ENCODE measurements at places on chromosomes 16 and 17.

DNA sequence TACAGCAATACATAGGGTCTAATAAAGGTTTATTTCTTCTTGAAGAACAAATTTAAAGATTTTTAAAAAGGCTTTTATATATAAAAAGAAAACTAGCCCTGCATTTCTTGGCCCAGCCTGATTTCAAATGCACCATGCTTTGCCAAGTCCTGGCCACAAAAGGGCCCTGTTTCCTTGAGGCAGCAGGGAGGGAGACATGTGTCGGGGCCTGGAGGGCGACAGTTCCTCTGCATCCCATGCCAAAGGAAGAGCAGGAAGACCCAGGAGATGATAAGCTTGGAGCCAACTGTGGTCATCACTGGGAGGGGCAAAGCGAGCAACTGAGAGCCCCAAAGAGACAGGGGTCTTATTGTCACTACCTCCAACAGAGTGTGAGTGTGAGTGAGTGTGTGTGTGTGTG is 571.5 kb upstream of the PSMD7 start:
- DNase-seq = no peak

DNA sequence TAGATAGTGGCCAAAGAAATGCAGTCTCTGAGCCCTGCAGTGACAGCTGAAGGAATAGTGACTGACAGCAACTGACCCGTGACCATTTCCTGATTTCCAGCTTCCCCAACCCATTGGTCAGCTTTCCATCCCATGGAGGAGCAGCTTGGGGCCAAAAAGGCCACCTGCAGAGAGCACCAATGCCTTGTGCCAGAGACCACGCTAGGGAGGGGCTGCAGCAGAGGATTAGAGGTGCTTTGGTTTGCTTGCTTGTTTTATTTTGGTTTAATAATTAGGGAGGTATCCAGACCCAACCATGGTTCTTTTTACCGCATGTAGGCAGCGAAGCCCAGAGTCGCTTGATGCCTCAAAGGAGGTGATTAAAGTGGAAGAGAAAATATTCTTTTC is 61.3 kb upstream of the SIAH1 start:
- DNase-seq = no peak

DNA sequence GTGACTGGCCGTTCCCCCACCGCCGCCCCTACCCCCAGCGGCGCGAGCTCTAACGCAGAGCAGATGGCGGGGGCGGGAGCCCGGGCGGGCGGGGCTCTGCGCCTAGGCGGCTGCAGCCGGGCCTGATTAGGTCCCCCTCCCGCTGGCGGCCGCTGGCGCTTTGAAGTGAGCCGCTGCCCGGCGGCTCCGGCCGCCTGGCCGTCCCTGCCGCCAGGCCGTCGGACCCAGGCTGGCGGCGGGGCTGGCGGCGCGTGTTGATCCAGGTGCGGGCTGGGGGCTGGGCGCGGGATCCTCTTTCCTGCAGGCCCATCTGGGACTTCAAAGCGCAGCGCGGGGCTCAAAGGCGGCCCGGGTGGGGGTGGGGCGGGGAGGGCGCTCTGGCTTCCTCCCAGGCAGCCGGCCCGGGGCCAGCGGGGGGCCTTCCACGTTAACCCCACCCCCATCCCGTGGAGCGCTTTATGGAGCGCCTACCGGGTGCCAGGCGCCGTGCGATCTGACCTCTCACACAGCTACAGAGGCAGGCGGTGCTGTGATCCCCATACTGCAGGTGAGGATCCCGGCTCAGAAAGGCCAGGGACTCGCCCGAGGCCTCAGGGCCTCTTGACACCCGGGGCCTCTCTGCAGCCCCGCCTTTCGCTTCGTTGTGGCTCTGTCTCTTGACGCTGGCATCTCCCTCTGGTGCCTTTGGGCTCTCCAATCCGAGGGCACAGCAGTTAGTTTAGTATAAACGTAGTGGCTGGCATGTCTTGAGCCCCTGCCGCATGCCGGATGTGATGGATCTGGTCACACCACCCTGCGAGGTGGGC is 80.0 kb upstream of the NKD1 start:
- no peak for DNase-seq

DNA sequence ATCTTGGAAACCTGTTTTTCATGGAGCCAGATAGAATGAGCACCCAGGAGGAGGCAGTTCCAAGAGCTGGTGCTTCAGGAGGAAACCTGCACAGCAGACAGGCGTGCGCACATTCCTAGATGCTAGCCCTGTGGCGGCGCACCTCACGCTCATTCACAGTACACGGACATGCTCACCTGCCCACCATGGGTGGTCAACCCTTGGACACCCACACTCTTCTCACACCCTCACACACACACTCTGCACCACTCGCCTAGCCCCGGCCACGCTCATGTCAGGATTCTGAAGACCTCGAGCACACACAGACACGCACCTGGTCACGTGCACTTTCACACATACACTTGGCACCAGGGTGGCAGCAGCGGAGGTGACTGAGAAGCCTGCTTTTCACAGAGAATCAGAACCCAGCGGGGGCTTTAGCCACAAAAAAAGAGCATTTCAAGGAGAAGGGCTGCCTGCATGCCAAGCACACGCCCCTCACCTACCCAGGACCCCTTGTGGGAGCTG is 28.6 kb downstream of the RAI1 start:
- no peak for DNase-seq

DNA sequence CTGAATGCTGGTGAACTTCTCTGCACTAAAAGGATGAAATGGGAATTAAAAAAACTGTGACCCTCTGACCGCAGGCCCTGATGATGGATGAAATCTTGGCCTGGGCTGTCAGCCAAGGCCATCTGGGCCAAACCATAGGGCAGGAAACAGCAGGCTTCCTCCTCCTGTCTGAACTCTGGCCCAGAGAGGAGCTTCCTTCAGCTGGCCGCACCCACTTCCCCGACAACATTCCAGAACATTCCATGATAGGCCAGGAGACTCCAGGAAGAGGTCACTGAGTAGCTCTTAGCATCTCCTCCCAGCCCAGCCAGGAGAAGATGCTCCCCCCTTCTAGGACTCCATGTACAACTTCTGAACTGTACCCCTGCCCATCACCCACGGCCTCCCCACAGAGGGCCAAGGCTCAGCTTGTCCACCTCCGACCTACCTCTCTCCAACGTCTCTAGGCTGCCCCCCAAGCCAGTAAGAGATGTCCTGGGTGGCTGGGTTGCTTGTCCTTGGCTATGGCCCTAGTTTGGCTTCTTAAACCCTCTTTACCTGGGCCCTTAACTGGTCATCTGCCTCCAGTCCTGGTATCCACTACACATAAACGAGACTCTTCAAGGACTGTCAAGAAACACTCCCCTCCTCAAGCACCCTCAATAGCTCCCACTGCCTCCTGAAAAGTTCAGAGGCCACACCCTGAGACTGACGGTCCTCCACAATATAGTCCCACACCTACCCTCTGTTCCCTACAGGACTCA is 1.7 kb downstream of the RPH3AL start:
- DNase-seq = no peak

DNA sequence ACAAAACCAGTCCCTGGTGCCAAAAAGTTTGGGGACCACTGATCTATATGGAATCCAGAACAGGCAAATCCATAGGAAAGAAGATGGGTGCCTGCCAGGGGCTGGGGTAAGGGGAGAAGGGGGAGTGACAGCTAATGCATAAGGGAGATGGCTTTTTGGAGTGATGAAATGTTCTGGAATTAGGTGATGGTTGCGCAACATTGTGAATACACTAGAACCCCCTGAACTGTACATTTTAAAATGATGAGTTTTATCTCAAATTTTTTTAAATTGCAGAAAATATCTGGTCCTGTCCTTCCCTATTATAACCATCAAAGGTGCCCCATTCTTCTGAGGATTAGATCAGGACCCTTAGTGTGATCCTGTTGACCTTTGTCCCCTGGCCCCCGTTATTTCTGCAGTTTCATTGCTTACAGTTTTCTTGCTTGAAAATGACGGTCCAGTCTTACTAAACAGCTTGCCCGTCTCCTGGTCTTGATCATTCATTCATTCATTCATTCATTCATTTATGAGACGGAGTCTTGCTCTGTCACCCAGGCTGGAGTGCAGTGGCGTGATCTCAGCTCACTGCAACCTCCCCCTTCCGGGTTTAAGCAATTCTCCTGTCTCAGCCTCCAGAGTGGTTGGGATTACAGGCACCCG is 4.6 kb downstream of the BCO1 start:
- no peak for DNase-seq

- DNase-seq = no peak
Measured at GRCh38 chr16:80372341-80372740, 168.5 kb upstream of the DYNLRB2 start.

DNA sequence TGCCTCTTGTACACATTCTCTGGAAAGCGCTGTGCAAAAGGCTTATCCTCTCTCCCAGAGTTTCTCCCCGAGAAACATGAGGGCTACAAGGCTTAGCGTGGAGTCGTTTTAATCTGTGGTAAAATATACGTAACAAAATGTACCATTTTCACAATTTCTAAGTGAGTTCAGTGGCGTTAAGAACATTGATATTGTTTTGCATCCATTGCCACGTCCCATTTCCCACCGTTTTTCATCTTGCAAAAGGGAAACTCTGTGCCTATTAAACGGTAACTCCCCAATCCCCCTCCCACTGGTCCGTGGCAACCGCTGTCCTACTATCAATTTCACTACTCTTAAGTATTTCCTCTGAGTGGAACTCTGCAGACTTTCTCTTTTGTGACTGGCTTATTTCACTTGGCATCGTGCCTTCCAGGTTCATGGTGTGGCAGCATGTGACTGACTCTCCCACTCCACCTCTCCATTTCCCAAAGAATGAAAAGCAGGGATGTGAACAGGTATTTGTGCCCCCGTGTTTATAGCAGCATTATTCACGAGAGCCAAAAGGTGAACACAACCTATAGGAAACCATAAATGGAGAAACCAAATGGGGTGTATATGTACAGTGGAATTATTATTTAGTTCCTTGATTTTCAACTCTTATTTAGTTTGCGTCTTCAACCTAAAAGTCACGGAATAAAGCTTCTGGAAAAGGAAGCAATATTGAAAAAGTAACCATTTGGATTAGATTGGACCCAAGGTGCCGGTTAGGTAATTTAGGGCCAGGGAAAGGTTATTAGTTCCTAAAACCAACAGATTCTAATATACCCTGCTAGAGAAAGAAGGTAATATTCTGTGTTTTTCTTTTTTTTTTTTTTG is 1.1 kb upstream of the USP32 start:
- peak; percentile 38 for DNase-seq

DNA sequence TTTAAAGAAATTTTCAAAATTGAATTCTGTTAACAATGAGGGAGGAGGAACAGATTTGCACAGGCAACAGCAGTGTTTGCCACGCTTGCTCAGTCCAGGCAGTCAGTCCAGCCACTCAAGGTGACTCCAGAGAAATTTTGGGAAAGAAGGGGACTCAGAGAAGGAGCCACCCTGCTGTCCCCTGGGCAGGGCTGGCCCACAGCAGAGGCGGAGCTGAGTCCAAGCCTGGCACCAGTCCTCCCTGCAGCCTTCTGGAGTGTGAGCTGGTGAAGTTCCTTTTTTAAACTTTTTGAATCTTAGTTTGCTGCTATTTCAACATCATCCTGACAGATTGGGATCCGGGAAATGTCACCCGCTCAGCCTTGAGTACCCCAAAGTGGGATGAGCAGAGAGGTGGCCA is 14.5 kb upstream of the SLC47A2 start:
- DNase-seq = no peak

DNA sequence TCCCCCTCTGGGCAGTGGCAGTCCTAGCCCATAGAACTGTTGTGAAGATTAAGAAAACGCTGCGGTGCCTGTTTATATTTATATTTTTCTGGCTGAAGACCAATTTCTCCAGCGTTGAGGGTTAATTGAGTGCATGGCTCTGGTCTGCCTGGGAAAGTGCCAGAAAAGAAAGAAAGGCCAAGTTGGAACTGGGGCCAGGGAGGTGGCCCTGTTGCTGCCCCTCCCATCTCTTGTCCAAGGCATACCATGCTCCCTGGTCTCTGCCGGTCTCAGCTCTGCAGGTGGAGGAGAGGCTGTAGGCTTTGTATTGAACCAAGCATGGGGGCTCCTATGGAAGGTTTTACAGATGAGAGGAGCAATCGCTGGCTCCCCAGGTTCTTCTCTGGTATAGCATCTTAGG is 124.7 kb downstream of the MGAT5B start:
- DNase-seq = no peak

DNA sequence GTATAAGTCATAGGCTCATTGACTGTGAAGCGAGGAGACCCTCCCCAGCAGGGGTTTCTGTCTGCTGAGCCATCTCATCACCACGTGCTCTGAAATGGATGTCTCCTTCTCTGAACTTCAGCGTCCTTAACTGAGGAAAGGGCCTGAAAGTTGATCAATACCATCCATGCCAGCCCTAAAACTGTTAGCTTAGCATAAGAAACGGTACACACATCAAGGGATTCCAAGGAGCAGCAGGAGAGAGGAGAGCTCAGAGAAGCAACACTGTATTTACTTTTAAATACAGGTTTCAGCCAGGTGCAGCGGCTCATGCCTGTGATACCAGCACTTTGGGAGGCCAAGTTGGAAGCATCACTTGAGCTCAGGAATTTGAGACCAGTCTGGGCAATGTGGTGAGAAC is 248.9 kb upstream of the TNRC6C start:
- no peak for DNase-seq

- DNase-seq = no peak
Measured at GRCh38 chr17:77366206-77366557, 225.4 kb downstream of the SEC14L1 start.

DNA sequence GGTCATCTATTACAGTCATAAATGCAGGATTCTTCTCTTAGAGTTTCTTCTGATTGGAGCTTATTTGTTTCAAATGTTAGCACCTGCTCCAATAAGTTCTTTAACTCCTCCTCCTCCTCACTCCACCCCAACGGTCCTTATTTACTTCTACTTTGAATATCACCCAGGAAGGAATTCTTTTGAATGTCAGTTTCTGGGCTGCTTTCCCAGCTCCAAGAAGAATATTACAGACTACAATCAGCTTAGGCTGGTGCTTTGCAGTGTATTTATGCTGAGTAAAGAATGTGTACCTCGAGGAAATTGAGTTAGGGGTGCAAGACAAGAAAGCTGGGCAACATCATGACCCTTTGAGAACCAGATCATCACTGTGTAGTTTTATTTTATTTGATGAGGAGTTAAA is 30.8 kb downstream of the MAP3K3 start:
- DNase-seq = peak; percentile 20

DNA sequence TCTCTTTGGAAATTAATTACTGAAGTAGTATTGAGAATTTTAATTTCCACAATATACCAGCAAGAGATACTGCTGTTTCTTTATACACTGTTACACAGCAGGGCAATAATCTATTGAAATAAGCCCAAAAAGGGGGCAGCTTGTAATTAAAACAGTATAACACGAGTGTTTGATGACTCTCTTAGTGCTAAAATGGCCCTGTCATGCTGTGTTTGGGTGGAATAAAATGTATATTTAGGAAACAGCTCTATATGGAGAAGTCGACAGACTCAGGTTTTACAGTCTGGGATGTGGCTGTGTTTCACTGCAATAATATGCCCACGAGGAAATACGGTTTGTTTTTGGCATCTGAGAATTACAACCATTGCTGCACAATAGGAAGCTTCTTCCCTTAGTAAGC is 537.7 kb upstream of the HSBP1 start:
- no peak for DNase-seq

- no peak for DNase-seq
Measured at GRCh38 chr16:71807905-71808592, 585 bp downstream of the AP1G1 start.

All from NCI-H526 (cell line).